Activated CD4-positive, alpha-beta T cell treated with anti-CD3 and anti-CD28 coated beads, Interleukin-2, amount 50 U/mL, for 48 hours (primary cell): ENCODE measurements at places on chromosomes 5 and 9.

GRCh38 chr5:132466433-132467286, 23.9 kb downstream of the IRF1 start:
- peak; percentile 53 for DNase-seq

- no peak for DNase-seq
These were observed 70.5 kb downstream of the MED27 start for GRCh38 chr9:132008855-132009812.

DNA sequence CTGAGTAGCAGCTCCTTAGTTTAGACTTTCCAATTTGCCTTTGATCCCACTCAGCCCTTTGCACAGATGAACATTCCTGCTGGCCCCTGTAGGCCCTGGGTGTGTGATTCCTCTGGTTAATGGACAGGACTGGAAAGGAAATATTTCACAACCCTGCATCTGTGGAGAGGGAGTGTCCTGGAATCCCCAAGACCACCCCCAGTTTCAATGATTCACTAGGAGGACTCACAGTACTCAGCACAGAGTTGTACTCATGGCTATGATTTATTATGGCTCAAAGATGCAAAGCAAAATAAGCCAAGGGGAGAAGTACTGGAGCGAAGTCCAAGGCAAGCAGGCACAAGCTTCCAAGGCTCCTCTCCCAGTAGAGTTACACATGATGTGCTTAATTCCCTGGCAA, 42.4 kb upstream of the TJP2 start:
- DNase-seq = no peak

GRCh38 chr5:117837786-117838185, 1150.6 kb downstream of the DTWD2 start:
- no peak for DNase-seq

- DNase-seq = no peak
These were observed 94.5 kb downstream of the LMX1B start for GRCh38 chr9:126708178-126708577.

DNA sequence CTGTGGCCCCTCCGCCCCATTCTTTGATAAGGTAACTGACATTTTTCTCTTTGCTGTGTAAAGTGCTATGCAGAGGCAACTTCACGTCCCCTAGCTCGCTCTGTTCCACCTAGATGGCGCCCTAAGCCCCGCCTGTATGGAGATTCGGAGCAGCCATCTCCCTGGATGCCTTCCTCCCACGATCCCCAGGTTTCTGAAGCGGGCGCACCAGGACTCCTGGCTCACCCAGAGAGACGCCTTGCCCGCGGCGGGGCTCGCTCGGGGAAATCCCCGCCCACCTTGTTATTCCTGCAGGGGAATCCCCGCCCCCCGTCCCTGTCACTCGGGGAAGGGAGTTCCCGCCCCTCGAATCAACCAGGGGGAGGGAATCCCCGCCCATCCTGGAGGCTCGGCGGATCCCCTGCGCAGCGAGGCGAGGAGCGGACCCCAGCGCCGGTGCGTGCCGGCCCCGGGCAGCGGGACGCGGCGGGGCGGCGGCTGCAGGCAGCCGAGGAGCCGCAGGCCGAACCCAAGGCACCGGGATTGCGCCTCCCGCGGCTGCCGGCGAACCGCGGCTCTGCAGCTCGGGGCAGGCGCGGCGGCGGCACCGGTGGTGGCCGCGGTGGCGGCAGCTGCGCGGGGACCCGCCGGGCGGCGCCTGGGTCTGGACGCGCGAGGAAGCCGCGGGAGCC, at the start of gene PDZD2:
TSS of gene PDZD2 (plus strand) at position 384 of the 671 bp plus-strand sequence.
- DNase-seq = peak; percentile 80

- no peak for DNase-seq
These were observed 318.6 kb upstream of the RGMB start for GRCh38 chr5:98454904-98455303.

DNA sequence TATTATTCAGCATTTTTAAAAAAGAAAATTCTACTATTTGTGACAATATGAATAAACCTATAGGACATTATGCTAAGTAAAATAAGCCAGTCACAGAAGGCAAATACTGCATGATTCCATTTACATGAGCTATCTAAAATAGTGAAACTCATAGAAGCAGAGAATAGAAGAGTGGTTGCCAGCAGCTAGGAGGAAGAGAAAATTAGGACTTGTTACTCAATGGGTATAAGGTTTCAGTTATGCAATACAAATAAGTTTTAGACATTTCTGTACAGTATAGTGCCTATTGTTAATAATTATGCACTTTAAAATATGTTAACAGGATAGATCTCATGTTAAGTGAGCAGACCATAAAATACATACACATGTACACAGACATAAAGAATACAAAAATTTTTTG, 73.8 kb upstream of the SPINK5 start:
- DNase-seq = no peak

GRCh38 chr9:135567311-135567710, 5.8 kb downstream of the PAEP start:
- no peak for DNase-seq

GRCh38 chr9:98944057-98944733, 488 bp downstream of the COL15A1 start:
- peak; percentile 14 for DNase-seq

DNA sequence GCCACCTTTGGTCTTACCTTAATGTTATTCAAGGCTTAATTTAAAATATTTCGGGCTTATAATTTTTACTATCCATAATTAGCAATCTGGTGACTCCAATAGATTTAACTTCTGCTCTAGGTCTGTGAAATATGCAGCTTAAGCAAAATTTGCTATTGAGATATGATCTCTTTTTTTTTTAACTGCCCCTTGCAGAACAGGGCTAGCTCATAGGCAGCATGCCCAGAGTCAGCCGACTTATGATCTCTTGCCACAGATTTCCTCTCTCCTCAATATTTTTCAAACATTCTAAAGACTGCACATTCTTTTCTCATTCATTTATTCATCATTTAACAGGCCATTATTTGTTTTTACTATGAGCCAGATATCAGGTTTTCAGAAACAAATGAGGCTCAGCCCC, 4.5 kb downstream of the TTC23L start:
- no peak for DNase-seq

DNA sequence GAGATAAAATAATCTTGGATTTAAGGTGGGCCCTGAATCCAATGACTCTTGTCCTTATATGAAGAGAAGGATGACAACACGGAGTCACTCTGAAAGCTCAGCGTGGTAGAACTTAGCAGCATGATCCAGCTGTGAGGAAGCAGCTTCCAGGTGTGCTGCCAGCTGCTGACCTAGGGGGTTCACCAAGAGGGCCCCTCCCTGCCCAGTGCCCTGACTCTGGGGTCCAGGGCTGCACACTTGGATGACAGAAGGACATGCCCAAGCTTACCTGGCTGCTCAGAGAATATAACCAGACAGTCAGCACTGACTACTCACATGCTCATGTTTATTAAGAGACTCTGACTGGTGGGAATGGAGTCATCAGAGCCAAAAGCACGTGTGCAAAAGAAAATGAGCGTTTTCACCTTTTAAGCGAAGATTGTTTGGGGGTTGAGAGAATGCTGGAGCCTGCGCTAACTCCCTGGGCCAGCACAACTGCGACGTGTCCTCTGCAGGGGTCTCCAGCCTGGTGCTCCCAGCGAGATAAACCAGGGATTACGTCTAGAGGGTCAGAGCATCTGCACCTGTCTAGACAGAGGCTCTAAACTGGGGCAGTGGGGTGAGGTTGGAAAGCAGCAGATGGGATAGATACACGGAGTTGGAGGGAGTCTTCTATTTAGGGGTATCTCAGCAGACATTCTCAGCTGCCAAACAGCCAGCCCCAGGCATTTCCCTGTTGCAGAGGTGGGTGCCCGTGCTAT, 41.3 kb downstream of the ROPN1L start:
- DNase-seq = no peak

DNA sequence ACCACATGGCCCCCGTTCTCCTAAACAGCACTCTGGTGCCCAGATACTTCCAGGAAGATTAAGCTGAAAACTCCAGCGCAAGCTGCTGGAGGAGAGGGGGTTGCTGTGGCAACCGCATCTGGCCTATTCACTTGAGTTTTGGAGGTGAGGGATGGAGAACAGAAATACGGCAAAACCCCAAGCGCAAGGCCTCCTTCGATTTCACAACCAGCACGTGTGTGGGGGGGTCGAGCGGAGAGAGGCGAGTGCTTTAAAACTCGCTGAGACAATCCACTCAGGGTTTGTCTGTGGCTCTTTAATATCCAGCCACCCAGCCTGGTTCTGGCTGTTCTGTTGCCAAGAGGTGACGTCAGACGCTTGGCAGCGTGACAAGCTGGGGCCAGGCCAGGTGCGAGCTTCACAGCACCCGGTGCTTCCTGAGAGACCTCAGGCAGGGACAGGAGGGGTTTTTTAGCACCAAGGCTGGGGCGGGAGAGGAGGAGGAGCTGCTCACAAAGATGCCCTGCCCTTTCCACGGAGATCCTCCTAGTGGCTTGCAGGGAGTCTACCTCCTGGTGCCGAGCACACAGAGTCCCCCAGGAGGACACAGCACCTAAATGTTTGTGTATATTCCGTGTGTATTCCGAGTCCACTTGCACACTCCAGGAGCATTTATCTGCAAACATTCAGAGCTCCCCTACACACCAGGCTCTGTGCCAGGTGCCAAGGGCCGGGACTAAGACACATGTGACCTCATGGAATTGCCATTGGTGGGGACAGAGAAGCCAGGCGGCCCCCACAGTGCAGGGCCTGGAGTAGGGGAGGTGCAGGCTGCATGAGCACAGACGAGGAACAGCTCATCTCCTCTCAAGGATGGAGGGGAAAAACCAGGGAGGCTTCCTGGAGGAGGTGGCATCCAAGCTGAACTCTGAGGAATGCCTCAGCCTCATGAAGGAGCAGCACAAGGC, 194.6 kb downstream of the OLFM1 start:
- DNase-seq = peak; percentile 5

DNA sequence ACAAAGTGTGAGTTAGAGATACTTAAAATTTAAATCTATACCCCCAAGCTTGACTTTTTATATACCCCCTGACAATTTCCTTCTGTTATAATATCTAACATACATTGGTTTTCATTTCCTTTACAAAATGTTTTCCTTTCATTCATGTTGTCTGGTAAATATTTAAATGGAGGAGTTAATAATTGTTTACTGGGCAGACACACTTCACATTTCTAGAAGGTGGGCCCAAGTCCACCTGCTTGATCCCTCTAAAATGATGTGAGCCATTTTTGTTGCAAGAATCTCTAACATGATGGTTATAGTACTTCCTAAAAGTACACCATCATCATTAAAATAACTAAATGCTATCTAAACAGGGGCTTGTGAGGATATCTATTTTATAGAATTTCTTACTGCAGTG, 155.9 kb downstream of the FAM174A start:
- DNase-seq = no peak

DNA sequence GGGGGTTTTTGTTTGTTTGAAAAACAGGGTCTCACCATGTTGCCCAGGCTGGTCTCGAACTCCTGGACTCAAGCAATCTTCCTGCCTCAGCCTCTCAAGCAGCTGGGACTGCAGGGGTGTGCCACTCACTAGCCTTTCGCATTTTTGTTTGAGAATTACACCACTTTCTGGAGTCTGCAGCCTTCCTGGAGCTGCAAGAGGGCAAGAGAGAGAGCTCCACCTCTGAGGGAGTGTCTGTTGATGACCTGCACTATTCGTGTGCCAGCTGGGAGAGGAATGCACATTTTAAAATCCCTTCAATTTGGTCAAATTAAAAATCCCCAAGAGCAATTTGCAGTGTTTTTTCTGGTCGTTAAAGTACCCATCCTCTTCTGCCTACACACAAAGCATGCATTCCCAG, 5.0 kb upstream of the CKMT2 start:
- DNase-seq = no peak

- no peak for DNase-seq
These were observed 2.7 kb downstream of the FBXW11 start for GRCh38 chr5:172003746-172004145.

DNA sequence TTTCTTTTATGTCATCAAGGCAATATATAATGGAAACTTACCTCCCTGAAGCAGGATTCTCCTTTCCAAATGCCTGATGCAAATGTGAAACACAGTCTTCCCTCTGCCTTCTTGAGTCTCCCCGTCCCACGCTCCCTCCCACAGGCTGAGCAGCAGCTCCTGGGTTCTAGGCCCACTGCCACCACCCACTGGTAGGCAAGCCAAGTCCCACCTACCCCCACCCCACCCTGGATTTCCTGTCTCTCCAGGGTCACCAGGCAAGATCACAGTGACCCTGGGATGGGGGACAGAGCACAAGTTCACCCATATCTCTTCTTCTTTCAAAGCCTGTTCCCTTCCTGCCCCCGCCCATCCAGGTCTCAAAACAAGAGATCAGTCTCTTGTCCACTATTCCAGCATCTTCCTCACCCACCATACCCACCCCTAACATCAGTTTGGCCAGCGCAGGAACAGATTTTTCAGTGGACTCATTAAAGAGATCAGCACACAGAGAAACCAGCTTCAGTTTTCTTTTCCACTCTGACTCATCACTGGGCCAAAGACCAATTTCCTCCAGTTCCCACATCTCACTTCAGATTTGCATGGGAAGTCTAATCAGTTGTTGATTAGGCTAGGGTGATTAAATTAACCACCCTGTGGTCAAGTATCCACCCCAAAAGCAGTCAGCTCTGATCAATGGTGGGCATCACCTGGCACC, 151.5 kb downstream of the ACTL7B start:
- DNase-seq = no peak

GRCh38 chr5:3511934-3512333, 83.7 kb upstream of the IRX1 start:
- DNase-seq = no peak

DNA sequence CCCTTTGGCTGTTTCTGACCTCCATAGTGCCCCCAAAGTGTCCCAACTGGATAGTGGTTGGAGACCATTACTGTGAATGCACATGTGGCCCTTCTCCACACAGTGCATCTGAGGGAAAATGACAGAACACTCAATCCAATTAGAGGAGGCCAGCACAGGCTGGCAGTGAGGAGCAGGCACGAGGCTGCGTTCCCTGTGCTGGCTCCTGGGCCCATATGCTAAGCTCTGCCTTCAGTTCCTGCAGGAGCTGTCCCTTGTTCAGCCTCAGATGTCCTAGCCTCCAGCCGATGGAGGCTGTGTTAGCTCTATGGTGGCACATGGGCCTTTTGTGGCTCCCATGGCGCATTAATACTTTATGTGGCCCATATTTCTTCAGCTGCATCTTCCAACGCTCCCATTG, 35.8 kb downstream of the ALG2 start:
- no peak for DNase-seq

- peak; percentile 55 for DNase-seq
These were observed 885 bp upstream of the MLLT3 start for GRCh38 chr9:20623021-20623747.

DNA sequence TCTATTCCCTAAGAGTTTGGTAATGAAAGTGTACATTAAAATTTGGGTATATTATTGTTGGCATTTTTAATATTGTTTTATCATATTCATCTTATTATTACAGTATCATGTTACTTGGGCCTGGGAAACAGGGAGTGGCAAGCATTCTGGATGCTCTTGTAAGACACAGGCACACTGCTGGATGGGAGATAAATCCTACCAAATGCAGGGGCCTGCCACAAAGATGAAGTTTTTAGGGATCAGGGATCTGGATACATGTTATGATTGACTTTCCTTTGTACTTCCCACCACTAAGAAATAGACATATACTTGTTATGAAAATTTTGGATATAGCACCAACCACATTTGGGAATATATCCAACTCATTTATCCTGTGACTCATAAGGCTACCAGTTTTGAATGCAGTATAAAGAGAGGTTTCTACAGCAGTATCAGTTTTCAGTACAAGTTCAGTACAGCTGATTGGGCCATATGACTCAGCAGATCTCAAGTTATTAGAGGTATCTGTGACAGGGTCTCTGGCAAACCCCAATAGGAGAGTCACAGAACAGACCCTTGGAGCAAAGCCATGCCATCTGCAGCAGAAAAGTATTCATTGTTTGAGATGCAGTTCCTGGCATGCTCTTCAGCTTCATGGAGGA, 360.1 kb downstream of the DMAC1 start:
- no peak for DNase-seq

GRCh38 chr9:92547356-92547755, 11.6 kb upstream of the ECM2 start:
- no peak for DNase-seq

GRCh38 chr5:162230348-162230747, 162.8 kb downstream of the GABRG2 start:
- DNase-seq = no peak
